ENCODE measurements at places on chromosomes 12 and 14.

- no peak for DNase-seq
Observed at GRCh38 chr12:63863658-63864453, 19.4 kb downstream of the SRGAP1 start.

GRCh38 chr12:10663869-10664268 is 10.0 kb downstream of the STYK1 start:
- DNase-seq = no peak

DNA sequence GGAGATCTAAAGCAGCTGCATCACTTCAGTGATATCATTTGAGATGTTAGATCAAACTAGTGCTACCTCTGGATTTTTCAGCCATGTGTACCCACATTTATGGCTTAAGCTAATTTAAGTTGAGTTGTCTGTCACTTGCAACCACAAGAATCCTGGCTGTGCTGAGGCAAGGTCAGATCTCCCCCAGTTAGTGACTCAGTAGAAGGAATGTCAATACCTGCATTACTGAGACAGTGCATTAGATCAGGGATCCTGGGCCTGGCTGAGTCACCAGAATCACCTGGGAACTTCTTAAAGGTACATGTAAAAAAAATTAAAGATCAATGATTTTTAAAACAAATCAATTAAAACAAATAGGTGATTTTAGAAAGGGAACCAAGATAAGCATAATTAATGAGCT is 84.6 kb upstream of the GRIN2B start:
- DNase-seq = no peak

DNA sequence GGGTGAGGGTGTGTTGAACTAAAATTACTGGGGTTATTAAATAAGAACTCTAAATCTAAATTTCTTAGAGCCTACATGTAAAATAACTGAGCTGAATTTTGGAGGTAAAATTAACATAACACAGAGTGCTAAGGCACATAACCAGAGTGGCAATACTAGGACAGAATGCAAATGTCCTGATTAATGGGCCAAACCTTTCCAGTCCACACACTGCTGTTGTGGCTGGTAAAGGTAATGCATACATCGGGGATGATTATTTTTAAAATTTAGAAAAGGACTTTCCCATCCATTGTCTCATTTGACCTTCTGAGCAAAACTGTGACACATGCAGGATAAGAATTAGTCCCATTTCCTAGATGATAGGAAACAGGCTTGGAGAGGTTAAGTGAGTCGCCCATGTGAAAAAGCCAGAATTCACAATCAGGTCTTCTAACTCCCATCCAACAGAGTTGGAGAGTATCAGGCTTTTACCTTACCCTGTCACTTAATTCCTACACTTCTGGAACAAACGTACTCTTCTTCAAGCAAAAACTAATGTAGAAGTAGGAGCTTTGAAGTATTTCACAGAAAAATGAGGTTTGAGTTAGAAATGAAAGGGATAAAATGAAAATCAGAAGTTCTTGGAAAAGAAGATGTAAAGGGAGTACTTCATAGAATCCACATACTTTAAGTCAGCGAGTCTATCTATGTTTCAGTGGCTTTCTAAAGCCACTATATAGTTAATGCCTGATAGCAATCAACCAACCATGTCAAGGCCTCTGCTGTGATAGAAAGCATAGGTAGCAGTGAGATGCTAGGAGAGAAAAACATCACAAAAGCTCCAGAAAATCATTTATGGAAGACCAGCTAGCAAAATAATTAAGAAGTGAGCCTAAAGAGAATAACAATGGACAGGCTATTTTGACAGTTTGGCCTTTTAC is 334.9 kb upstream of the DIO2 start:
- DNase-seq = no peak

- DNase-seq = no peak
Observed at GRCh38 chr12:101806265-101806664, 24.5 kb downstream of the GNPTAB start.

DNA sequence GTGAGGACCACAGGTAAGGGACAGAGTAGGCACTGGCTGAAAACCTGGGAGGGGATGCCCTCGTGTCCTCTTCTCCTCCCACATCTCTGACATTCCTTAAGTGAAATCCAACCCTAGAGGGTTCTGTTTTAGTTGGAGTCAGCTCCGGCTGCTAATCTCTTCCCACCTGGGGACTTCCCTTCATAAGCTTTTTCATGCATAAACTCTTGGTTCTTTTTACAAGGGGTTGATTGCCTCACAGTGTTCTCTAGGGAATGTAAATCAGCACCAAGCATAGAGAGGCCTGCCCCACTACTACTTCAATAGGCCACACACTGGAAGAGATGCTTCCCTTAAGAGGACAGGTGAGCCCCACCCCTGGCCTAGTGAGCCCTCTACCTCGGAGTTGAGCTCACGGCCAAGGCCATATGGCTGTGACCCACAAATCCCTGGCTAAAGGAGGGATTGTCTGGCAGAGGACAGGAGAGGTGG is 3.2 kb upstream of the SYNDIG1L start:
- DNase-seq = no peak

- no peak for DNase-seq
Observed at GRCh38 chr12:75137896-75138295, 71.7 kb downstream of the KCNC2 start.

DNA sequence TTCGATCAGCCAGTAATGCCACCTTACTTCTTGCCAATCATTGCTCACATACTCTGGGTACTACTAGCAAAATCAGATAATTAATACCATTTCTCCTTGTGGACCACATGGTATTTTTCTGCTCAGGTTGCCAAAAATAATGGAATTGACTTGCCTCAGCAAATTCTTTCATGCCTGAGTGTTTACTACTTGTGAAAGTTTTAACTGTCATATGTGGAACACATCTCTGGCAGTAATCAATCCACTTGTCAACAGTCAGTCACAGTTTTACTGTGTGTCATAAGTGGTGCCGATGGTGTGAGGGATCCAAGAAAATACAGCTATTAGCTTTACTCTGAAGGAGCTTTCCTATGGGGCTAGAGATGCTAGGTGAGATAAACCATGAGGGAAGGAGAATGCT is 55.3 kb upstream of the ATF1 start:
- peak; percentile 55 for DNase-seq

DNA sequence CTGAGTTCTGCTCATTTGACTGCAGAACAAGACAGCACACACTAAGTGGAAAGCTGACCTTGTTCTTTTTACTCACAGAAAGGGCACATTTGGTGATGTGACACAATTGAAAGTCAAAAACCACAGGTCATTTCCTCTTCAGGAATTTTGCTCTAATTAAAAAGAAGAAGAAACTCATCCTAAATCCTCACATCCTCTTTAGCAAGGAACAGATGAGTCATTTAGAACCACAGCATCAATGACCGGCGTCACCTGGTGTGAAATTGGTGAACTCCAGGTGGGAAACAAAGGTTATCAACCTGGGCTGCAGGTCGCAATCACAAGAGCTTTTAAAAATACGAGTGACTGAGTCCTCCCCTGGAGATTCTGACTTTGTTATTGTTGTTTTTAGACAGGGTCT is 2.9 kb upstream of the RNU6-8 start:
- DNase-seq = no peak

GRCh38 chr14:30159374-30159773 is 231.7 kb upstream of the PRKD1 start:
- DNase-seq = no peak

DNA sequence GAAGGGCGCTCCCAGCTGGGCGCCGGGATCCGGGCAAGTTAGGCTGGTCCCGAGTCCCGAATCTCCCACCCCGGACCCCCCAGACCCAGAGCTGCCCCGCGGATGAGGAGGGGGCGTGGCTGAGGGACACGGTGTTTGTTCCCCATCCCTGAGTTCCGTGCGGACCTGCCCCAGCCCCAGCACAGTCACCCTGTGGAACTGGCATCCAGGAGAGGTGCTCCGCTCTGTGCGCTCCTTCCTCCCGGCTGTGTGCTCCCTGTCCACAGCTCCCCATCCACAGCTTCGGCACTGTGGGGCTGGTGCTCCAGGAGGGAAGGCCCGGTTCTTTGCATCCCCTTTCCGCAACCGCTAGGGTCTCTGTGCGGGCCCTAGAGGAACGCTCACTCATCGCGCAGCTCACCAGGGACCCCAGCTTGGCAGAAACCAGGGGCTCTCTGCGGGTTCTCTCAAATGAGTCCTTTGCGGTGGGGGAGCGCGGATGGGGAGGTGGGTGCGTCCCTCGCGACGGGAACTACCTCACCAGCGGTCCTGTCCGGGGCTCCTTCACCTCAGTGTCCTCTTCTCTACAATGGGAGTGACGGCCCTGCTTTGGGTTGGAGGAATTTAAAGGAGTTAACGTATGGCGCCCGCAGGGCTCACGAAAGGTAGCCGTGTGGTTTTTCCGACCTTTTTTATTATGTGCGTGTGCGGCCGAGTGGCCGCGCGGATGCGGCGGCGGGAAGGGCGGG is 845 bp downstream of the TMEM132C start:
- DNase-seq = peak; percentile 11

DNA sequence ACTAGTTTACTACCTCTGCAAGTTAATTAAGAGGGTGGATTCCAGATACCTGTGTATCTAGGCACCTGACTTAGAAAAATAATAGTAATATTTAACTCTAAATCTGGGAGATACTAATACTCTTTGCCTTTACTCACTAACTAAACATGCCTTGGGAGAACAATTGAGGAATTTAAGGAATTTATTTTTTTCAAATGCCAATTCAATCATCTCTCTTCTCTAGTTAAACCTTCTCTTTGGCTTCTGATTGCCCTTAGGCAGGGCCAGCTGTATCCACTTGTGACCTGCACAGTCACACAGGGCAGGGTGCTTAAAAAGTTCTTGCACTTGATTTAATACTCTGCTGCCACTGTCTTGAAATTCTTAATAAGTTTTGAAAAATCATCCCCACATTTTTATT is 142.4 kb downstream of the PLCZ1 start:
- peak; percentile 9 for DNase-seq

DNA sequence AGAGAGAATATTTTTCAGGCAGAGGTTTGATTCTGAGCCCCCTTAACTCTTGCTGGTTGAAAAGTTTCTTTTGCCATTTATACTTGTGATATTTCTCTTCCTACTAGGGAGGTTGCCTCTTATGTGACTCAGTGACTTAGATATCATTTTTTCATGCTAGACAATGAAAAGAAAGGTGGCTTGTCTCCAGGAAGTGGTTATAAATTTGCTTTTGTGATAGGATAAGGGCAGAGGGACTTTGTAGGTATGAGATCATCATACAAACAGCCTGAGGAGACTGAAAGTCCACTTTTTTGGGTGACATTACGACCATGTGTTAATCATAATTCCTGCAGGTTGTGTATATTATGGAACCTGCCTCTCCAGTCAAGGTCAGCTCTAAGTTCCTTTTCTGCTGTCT is 35.8 kb downstream of the ACSM4 start:
- DNase-seq = no peak

GRCh38 chr12:123713398-123713797 is 1.2 kb downstream of the ATP6V0A2 start:
- peak; percentile 29 for DNase-seq

- no peak for DNase-seq
Observed at GRCh38 chr14:91983588-91983987, 36.1 kb upstream of the FBLN5 start.

GRCh38 chr12:33671676-33672075 is 232.1 kb upstream of the SYT10 start:
- no peak for DNase-seq

DNA sequence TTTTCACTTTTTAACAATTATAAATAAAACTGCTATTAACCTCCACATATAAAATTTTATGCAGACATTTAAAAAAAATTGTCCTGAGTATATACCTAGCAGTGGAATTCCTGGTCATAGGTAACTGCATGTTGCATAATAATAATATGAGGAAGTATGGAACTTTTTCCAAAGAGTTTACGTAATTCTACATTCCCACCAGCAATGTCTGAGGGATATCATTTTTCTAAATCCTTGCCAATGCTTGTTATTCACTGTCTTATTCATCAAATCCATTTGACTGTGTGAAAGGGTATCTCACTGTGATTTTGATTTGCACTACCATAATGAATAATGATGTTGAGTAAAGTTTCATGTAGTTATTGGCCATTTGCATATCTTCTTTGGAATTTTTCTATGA is 393.8 kb downstream of the LRFN5 start:
- DNase-seq = no peak

GRCh38 chr14:23008831-23009230 is 1.1 kb downstream of the C14orf93 start:
- DNase-seq = no peak

GRCh38 chr14:21332950-21333349 is 50.9 kb downstream of the SUPT16H start:
- no peak for DNase-seq

GRCh38 chr12:5022465-5023061 is 21.1 kb upstream of the KCNA5 start:
- peak; percentile 78 for DNase-seq

- peak; percentile 41 for DNase-seq
Observed at GRCh38 chr12:13220838-13221237, 24.3 kb downstream of the EMP1 start.

DNA sequence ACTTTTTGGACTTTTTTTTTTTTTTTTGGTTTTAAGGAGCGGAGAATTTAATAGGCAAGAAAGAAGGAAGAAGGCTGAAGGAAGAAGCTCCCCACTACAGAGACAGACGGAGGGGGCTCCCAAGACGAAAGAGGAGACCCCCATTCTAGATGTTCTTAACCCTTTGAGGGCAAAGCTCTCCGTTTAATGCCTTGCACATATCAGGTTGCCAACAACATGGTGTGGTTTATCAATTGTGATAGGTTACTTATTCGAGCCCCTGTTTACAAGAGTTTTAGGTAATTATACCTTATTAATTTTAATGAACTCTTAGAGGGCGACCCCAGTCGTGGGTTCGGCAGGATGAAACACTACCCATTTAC is 1.2 kb upstream of the FBXO33 start:
- no peak for DNase-seq

GRCh38 chr12:104687823-104688573 is 231.2 kb downstream of the CHST11 start:
- DNase-seq = no peak

GRCh38 chr12:54937929-54938328 is 46.6 kb downstream of the TESPA1 start:
- no peak for DNase-seq

DNA sequence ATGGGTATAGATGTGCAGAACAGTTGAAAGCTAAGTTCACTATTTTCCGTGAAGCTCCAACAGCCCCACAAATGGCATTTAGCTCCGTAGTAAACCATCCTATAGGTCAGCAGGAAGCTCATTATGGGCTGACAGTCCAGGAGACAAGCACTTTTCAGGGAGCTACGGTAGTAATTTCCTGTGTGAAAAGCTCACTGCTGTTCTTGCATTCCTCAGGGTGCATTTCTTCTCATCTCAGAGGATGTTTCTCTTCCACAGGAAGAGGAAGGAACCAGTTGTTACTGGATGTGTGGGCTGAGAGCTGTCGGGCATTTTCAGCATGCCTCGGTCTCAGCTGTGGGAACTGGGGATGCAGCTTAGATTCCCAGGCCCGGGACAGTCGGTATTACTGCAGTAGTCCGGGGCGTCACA is 72.8 kb downstream of the GALNT4 start:
- peak; percentile 72 for DNase-seq

- DNase-seq = no peak
Observed at GRCh38 chr12:92603741-92604432, 98.9 kb upstream of the PLEKHG7 start.

GRCh38 chr14:39247256-39247655 is 13.5 kb downstream of the MIA2 start:
- DNase-seq = peak; percentile 82
